Lung (tissue), 17 donors: ENCODE measurements at places on chromosomes 16 and 17.

GRCh38 chr16:11768849-11769248 is 26.2 kb upstream of the TXNDC11 start:
- DNase-seq, result no peak

GRCh38 chr16:3467921-3468320 is 24.4 kb downstream of the NAA60 start:
- DNase-seq, result no peak

GRCh38 chr17:6254036-6254435 is 180.9 kb downstream of the AIPL1 start:
- DNase-seq, result no peak

DNA sequence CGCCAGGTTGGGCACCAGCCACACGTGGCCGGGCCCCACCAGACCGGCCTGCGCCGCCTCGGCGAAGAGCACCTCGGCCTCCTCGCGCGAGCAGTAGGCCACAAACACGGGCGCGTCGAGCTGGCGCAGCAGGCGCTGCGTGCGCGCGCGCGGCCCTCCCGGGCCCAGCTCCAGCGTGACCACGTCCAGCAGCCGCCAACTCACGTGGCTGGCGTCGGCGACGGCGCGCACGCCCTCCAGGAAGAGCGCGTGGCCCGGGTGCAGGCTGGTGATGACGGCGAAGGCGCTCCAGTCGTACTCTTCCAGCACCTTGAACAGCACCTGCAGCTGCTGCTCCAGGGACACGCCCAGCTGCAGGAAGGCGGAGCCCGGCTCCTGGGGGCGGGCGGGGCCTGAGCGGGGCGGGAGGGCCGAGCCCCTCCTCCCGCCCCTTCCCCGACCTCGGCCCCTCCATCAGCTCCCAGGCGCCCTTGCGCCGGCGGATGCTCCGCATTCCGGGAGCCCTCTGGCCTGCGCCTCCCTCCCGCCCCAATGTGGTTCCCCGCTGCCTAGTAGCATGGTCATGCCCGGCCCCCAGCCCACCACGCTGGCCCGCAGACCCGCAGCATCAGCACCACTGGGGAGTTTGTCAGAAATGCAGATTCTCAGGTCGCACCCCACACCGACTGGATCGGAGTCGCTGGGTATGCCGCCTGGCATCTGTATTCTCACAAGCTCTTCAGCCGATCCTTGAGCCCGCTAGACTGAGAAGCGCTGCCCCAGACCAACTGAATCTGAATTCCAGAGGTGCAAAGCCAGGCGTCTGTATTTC is 7.2 kb downstream of the GRIN2C start:
- no peak for DNase-seq

DNA sequence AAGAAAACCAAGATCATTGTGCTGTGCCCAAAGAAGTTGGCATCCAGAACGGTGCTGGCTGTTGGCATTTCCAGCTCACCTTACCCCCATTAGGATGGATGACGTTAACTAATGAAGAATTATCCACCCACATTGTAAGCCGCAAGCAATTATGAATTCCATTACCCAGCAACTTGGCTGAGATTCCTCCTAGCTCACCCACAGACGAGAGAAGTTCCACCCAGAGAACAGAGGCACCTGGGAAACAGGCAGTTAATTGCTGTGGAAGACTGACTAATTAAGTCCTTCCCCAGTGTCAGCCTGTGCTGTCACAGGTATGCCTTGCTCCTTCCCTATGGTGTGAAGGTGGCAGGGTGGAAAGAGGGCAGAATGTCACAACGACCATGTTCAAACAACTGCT is 456.2 kb upstream of the CDH5 start:
- no peak for DNase-seq

DNA sequence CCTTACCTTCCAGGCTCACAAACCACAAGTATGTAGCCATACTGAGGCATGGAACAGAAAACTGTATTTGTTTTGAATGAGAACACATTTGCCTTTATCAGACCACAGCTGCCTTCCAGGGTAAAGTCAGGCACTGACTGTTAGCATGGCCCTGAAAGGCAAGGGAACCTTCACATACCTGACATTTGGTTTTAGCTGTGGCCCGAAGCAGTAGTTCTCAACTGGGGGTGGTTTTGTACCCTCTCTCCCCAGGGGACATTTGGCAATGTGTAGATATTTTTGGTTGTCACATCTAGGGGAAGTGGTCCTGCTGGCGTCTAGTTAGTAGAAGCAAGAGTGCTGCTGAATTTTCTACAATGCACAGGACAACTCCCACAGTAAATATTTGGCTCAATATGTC is 9.2 kb downstream of the HERPUD1 start:
- DNase-seq, result no peak

DNA sequence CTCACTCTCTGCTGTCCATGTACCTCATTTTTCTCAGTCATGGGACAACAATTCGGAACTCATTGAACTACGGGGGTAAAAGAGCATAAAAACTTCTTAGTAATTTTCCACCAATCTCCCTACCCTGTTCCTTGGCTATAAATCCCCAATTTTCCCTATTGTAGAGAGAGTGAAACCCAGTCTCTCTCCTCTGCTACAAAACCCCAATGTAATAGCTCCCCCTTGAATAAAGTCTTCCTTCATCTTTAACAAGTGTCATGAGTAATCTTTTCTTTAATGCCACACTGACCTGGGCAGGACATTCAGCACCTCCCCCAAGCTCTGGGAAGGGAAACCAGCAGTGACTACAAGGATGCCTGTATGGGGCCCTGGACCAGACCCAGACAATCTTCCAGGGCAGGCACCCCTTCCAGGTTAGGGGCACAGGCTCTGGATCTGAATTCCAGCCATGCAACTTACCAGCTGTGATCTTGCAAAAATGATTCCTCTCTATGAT is 10.2 kb upstream of the EIF1 start:
- DNase-seq, result no peak

- DNase-seq, result no peak
These were observed 38.4 kb downstream of the TNFRSF13B start for GRCh38 chr17:16933317-16934132.

DNA sequence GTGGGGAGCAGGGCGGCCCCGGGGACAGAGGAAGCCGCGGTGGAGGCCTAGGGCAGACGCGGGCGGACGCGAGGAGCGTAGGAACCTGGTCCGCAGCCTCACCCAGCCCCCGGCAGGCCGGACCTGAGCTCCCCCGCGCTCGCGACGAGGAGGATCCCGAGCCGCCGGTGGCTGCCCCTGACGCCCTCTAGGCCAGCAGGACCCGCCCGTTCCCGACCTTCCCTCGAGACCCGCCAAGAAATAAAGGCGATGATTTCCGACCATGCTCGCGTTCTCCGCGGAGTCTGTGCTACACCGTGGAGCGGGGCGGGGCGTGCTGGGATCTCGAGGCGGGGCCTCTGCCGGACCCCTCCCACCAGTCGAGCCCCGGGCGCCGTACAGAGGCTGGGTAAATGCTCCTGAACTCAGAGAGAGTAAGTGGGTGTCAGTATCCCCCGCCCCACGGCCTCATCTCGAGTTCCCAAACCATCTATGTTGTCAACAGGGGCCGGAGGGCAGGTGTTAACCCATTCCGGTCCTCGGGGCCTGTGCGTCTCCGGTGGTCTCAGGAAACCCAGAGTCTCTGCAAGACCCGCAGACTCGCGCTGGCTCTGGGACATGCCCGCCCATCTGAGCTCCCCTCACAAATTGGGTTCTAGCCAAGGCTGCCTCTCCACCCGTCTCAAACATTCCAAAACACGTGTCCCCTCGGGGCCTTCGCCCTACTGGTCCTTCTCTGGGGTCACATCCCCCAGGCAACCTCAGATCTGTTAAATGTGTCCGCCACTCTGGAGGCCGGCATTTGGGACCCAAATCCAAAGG is 13.7 kb downstream of the SYCE1L start:
- peak; percentile 58 for DNase-seq
